ENCODE measurements at places on chromosomes 3 and 15.

DNA sequence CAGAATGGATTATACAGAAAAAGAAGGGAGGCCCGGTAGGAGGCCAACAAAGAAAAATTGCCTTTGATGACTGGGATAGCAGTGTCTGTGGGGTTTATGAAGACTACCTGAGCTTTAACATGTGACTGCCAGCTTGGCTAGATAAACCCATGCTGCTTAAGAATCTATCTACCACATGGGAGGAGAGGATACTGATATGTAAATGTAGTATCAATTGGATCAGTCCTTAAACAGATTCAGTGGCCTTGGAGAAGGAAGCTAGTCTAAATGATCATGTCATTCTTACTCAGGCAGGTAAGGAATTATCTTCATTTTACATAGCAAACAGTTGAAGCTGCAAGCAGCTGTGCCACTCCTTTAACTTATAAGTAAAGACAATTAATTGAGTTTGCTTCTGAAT, 50.0 kb upstream of the SYNPR start:
- no peak for DNase-seq

- no peak for DNase-seq
Measured at GRCh38 chr15:68583936-68584755, 5.4 kb downstream of the CORO2B start.

- no peak for DNase-seq
Measured at GRCh38 chr3:13266005-13266404, 154.1 kb downstream of the NUP210 start.

GRCh38 chr3:114597012-114597411, 303.2 kb downstream of the TIGIT start:
- DNase-seq: no peak

DNA sequence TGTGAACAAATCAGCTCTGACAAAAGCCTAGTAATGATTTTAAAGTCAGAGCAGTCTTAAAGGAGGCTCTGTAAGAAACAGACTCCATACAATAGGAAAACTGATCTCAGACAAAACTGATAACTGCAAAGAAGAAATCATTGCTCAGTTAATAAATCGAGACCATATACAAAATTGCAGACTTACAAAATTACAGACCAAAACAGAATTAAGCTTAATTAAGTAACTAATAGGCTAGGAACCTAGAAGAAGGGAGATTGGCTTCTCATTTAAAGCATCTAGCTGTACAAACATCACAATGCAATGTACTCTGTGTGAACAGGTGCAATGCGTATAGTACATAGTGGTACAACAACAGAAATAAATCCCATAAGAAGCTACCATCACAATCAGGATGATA, 46.3 kb downstream of the ZBTB20 start:
- no peak for DNase-seq

DNA sequence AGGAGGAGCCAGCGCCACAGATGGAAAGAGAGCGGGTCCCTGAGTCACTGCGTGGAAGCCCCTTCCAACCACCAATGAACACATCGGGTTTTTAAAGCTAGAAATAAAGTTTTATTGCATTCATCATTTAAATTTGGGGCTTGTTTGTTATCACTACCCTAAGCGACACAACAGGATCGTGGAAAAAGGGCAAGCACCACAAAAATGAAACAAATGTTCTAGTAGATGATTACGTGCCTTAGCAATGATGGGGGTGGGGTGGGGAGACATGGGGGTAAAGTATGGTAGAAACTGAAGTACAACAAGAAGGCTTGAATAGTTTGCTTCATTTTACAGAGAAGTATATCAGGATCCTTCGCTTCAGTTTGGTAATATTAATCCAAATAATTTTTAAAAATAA, 221.6 kb upstream of the ATP10A start:
- no peak for DNase-seq

GRCh38 chr3:47849699-47850563, 47.0 kb downstream of the DHX30 start:
- no peak for DNase-seq

- no peak for DNase-seq
Measured at GRCh38 chr3:175267561-175267960, 408.4 kb downstream of the NAALADL2 start.

DNA sequence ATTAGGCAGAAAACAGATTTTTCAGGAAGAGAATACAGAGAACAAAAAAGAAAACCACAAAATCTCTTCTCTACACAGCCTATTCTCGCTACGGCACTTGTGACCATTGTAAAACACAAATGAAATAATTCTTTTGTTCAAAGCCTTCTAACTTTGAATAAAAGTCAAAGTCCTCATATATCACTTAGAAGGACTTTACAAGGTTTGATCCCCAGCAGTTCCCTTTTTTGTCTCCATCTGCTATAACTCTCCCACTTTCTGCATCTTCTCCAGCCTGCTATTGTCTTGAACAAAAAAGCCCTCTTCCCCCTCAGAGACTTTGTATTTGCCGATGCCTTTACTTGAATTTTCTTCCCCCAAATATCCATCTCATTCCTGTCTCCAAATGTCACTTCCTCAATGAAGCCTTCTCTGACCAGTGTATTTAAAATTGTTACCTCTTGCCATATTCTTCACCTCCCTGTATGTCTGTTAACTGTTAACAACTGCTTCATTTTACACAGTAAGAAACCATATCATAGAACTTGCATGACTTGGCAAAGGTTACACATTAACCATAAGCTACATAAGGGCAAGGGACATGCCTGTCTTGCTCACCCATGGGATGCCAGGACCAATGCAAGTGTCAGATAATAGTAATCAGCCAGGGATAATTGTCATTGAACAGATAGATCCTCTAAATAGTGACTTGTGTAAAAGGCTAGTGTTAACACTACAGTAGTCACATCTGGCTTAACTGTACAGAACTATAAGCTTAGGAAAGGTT, 122.4 kb downstream of the CBLB start:
- no peak for DNase-seq

DNA sequence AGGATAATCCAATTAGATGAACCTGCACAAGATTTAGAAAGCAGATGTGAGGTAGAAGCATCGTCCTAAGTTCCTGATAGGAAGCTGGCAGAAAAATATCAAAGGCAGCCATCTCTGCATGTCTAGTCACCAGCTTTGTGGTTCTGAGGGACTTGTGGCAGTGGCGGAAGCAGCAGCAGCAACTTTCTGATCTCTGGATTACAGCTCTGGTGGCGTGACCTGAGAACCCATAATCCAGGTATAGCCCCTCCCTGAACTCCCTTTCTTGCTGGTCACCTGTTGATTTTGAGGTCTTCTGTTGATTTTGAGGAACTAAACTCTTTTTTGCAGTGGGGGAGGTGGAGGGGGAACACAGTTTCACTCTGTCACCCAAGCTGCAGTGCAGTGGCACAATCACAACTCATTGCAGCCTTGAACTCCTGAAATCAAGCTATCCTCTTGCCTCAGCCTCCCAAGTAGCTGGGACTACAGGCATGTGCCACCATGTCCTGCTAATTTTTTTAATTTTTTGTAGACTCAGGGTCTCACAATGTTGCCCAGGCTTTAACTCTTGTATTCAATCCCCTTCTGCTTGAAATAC, 7.9 kb downstream of the FSIP1 start:
- DNase-seq: no peak

DNA sequence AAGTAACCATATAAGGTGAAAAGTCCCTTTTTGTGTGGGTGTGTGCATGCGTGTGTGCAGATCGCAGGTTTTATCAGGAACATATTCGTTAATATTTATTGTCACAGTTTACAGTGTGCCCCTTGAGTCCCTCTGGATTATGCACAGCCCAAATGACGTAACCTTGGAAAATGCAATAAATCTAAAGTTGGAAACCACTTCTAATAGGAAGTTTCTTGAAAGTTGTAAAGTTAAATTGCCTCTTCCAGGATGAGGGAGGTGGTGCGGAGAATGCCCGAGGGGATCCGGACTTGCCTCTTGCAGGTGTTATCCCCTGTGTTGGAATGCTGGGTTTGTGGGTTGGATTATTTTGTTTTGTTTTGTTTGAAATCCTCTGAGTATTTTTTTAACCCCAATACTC, 143.3 kb downstream of the CMSS1 start:
- no peak for DNase-seq

DNA sequence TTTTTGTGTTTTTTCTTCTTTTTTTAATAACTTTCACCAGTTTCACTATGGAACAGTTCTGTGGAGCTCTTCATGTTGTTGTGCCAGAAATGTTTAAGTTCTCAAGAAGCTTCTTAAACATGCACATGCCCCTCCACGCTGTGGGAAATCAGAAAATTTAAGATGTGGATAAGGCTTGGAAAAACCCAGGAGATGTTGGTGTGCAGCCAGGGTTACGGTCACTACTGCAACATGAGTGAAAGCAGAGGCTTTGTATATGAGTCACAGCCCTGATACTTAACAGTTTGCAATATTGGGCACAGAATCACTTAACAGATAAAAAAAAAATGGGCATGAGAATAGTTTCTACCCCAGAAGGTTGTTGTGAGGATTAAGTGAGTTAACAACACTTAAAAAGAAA, 399.9 kb downstream of the LRTM1 start:
- DNase-seq: no peak

GRCh38 chr15:71334873-71335272, 219.6 kb downstream of the THSD4 start:
- DNase-seq: no peak

GRCh38 chr3:132596816-132597433, at the start of gene ACKR4:
Gene ACKR4 (plus strand): TSS chr3:132597270. CDS start chr3:132600398, 3,128 bp downstream.
- no peak for DNase-seq

DNA sequence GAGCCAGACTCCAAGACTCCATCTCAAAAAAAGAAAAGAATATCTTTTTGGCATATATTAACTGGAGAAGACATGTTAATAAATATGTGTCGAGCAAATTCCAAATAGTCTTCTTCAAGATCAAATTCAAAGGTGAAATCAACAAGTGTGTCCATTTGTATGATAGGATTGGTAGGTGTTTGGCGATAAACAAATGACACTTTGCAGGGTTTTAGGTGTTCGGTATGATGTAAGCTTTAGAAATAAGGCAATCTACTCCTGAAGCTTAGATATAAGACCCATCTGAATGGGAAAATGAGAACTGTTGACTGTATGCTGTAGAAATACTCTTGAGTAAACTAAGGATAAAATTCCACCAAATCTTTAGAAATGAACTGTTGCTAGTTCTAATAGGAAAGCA, 75.8 kb upstream of the FNDC3B start:
- DNase-seq: no peak

GRCh38 chr3:37107846-37108245, 66.5 kb downstream of the LRRFIP2 start:
- no peak for DNase-seq

DNA sequence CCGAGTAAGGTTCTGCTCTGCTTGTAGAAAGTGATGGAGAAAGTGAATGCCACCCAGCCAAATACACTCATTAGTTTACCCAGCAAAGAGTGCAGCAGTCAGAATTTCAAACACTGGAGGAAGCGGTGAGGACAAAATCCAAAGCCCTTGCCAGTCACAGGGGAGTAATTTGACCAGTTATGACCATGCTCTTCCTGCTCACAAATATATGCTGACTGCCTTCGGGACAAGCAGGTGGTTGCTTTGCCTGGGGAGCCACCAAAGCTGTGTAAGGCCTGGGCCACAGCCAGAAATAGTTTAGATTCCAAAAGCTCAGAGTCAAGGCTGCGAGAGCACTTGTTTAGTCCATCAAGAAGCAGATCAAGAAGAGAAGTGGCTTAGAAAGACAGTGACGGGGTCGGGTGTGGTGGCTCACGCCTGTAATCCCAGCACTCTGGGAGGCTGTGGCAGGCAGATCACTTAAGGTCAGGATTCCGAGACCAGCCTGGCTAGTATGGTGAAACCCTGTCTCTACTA, 51.0 kb upstream of the ATP13A3 start:
- DNase-seq: no peak

- no peak for DNase-seq
Measured at GRCh38 chr3:180615954-180616353, 14.0 kb downstream of the TTC14 start.

- no peak for DNase-seq
Measured at GRCh38 chr3:141353652-141354495, 14.4 kb upstream of the ZBTB38 start.

- no peak for DNase-seq
Measured at GRCh38 chr3:59185591-59186369, 136.0 kb upstream of the CFAP20DC start.

GRCh38 chr3:48369693-48370332, 2.2 kb upstream of the FBXW12 start:
- no peak for DNase-seq
